ENCODE measurements at places on chromosomes 7 and 10. TPM values are rescaled to one million over a fixed set of nuclear protein-coding genes. Genes with fewer than 3 reads are reported as not detected.

PRKCQ gene
- polyA plus RNA-seq = 16.0 TPM

SEMA3A gene
- 15.1 TPM for polyA plus RNA-seq

NFE2L3 gene
- polyA plus RNA-seq = 38.5 TPM

HILPDA gene
- 23.8 TPM for polyA plus RNA-seq

DCLRE1A gene
- 14.5 TPM for polyA plus RNA-seq

NACAD gene
- 10.8 TPM for polyA plus RNA-seq

SLC18A2 gene
- 1.2 TPM for polyA plus RNA-seq

PIP gene
- not detected for polyA plus RNA-seq

ARHGEF5 gene
- 34.9 TPM for polyA plus RNA-seq

PITX3 gene
- 1.4 TPM for polyA plus RNA-seq

CYP51A1 gene
- 77.5 TPM for polyA plus RNA-seq

MMP21 gene
- 0.20 TPM for polyA plus RNA-seq

PKD2L1 gene
- not detected for polyA plus RNA-seq

ANKRD26 gene
- 15.3 TPM for polyA plus RNA-seq

NEUROG3 gene
- not detected for polyA plus RNA-seq

RBP3 gene
- 0.13 TPM for polyA plus RNA-seq

SORBS1 gene
- polyA plus RNA-seq = 27.0 TPM

KIAA1549 gene
- 15.2 TPM for polyA plus RNA-seq

CCAR1 gene
- 175 TPM for polyA plus RNA-seq

LOXL4 gene
- 3.7 TPM for polyA plus RNA-seq

TMEM139 gene
- 62.9 TPM for polyA plus RNA-seq

PDIA4 gene
- 183 TPM for polyA plus RNA-seq

CTTNBP2 gene
- polyA plus RNA-seq = 28.9 TPM

Data from renal pelvis (tissue), 12 donors.